ENCODE measurements at places on chromosomes 7 and 10.

DNA sequence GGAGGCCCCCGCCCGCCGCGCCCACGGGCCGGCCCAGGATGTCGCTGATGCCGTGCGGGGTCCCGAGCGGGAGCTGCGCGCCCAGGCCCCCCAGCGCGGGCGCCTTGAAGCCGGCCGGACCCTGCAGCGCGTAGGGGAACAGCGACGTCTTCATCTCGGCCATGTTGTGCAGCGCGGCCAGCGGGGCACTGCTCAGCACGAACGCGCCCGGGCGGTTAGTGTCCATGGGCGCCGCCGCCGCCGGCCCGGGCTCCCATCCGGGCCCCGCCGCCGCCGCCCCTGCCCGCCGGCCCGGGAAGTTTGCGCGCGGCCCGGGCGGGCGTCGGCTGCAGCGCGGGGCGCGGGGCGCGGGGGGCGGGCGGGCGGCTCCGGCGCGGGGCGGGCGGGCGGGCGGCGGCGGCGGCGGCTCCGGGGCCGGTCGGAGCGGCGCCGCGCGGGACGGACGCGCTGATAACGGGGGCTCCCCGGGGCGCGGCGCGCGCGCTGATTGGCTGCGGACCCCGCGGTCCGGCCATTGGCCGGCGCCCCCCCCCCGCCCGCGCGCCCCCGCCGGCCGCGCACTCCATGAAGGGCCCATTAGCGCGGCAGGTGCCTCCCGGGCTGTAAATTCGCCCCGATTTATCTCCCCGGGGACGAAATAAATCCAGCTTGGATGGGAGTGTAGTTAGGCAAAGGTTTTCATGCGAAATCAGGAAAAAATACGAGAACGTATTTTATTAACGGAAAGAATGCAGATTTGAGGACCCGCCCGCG, at the start of gene NKX6-2:
Gene NKX6-2, minus strand, starts transcription at position 425 of the 753 bp plus-strand sequence. Its CDS starts 199 bp downstream, at position 226.
- no peak for DNase-seq

GRCh38 chr10:31959461-31960173, 31.0 kb upstream of the ARHGAP12 start:
- no peak for DNase-seq

DNA sequence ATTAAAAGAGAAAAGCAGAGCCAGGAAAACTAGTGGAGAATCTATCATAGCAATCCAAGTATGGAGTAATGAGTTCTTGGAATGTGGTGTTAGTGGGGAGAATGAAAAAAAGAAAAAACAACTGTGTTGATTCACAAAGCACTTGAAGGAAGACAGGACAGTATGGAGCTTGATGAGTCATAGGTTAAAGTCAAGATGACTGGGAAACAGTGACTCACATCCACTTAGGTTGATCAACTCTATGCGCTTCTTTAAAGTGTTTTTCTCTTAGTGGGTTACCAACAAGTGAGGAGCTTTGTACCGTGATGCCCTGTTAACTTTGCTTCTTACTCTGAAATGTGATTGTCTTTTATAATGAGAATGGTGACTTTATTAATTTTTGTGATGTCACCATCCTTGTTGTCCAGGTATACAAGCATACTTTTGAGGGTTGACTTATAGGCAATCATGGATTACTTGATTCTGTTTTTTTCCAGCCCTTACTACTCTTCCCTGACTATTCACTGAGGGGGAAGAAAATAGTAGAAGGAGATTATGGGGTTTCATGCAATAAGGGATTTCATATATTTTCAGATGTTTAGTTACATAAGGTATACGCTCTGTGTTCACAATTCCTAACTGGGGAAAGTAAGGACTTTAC, 32.1 kb upstream of the MDFIC start:
- DNase-seq, result no peak

GRCh38 chr7:116984511-116984910, 31.2 kb downstream of the ST7 start:
- no peak for DNase-seq

DNA sequence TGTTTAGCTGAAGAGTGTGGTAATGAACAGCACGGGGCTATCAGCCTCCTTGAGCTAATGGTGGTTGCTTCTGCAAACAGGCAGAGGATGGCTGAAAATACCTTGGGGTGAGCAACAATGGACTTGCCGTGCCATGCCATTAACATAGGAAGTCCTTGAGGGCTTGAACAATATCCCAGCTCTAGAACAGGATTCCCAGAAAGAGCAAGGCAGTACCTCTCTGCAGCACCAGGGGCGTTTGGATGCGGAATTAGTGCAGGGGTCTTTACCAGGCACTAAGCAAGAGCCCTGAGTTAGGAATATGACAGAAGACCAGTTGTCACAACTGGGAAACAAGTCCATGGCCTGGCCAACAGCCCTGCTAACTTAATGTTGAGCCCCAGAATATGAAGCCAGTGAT, 143.2 kb upstream of the COBL start:
- no peak for DNase-seq

- DNase-seq, result no peak
These were observed 30.3 kb downstream of the HACD1 start for GRCh38 chr10:17586821-17587234.

DNA sequence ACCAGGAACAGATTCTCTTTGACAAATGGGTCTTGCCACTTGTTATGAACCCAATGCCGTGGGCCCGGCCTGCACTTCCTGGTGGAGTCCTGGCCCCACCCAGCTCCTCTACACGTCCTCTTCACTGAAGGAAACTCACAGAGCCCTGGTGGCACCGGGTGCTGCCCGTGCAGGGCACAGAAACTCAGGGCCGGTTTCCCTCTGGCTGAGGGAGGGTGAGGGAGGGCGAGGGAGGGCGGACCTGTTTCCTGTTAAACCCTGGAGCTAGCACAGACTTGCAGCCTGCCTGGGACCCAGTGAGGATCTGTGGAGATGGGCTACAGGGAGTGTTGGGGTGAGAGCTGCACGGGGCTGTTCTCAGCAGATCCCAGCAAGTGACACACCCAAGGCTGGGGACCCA, 596.3 kb downstream of the PTPRN2 start:
- DNase-seq, result no peak

DNA sequence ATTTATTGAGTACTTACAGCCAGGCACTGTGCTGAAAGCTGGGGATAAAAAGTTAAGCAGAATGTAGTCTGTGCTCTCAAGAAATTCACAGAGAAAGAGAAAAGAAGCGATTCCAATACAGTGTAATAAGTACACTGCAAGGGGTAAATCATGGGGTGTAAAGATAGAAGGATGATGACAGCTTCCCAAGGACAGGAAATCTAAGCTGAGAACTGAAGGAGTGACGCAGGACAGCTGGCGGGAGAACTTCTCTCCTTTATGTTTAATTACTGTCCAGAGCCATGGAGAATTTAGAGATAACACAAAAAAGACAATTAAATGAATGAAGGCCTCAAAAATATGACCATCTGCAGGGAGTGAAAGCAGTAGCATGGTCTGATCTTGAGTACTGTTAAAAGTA, 34.8 kb downstream of the C7orf33 start:
- DNase-seq, result no peak

DNA sequence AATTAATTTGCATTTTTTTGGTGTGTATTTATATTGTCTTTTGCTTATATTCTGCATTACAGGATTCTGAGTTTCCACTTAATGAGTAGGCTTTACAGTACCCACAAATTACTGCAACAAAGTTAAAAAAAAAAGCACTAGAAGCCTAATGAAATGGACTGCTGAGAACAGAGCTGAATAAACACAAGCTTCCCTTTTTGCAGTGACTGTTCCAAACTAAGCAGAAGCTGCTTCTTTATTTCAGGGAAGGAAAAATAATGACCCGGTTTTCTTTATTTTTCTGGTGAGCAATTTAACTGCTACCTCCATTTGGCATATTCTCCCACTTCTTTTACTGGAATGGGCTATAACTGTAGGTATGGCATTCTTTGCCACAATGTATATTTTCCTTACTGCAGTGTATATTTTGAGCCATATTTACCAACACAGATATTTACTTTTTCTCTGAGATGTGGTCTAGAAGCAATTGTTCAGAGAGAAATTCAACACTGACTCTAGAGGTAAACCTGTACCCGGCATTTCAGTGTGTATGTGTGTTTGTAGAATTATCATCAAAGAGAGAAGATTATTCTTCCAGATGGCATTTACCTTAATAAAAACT, 56.9 kb downstream of the HDAC9 start:
- DNase-seq, result no peak

DNA sequence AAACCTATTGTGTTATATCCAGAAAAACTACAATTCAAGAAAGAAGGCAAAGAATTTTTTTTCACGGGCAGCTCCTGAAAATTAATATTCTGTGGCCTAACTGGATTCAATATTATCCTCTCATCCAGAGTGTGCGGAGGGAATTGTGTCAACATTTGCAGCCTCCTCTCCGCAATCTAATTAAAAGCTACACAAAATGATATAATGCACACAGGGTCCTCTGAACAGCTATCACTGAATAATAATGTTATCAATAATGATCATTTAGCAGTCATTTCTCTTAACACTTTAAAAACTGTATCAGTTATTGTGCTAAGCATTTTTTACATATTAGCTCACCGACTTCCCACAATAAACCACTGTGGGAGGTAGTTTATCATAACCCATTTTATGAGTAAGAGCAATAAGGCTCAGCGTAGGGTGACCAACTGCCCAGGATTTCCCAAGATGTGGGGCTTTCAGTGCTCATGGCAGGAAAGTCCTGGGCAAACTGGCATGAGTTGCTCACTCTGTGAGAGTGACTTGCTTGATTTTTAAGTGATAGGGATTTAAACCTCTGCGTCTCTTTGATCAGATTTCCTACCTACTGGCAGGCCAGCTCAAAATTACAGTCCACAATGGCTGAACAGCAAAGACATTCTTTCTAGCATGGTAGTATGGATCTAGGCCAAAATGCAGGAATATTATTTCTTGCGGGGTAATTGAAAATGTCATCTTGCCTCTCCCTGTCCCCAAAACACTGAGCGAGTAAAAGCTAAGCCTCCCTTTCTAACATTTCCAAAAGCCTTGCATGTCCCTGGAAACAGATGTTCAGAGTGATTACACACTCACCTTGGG, 65.7 kb downstream of the AOAH start:
- DNase-seq, result no peak

- DNase-seq, result no peak
These were observed at the start of gene SLC18A3 for GRCh38 chr10:49610114-49610457. Gene SLC18A3, plus strand, starts transcription at chr10:49610310. Its CDS starts 431 bp downstream, at chr10:49610741.

DNA sequence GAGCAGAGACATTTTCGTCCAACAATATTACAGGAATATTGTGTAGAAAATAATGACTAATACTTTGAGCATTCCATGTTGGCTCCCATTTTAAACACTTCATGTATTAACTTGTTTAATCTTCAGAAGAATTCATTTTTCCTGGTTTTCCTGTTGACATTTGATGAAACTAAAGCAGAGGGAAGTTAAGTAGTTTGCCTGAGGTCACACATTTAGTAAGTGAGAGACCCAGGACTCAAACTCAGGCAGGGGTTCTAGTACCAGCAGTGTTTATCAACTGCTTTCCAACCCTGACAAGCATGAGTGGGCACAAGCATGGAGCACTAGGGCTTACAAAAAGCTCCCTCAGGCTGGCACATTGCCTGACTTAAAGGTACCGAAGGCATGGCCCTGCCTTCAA, 719.1 kb downstream of the AUTS2 start:
- DNase-seq, result no peak
